ENCODE measurements at places on chromosomes 4 and X. TPM values are rescaled to one million over a fixed set of nuclear protein-coding genes. Genes with fewer than 3 reads are reported as not detected.

The SYTL5 gene
- total RNA-seq, result not detected

The GPRASP1 gene
- 0.32 TPM for total RNA-seq

The NDST3 gene
- total RNA-seq, result not detected

The GAGE1 gene
- total RNA-seq, result not detected

The TBC1D8B gene
- 13.0 TPM for total RNA-seq

The ZNF185 gene
- total RNA-seq, result 1.6 TPM

The TLR6 gene
- 0.54 TPM for total RNA-seq

The SSX1 gene
- not detected for total RNA-seq

The TEX11 gene
- total RNA-seq, result not detected

The MND1 gene
- total RNA-seq, result 2.3 TPM

The TEX13D gene
- total RNA-seq, result not detected
